NCI-H460 (cell line): ENCODE measurements at places on chromosomes 7 and 10. TPM values are rescaled to one million over a fixed set of nuclear protein-coding genes. Genes with fewer than 3 reads are reported as not detected.

- peak; percentile 13 for DNase-seq
These were observed 161.0 kb downstream of the TEX36 start for GRCh38 chr10:125521721-125522680.

DNA sequence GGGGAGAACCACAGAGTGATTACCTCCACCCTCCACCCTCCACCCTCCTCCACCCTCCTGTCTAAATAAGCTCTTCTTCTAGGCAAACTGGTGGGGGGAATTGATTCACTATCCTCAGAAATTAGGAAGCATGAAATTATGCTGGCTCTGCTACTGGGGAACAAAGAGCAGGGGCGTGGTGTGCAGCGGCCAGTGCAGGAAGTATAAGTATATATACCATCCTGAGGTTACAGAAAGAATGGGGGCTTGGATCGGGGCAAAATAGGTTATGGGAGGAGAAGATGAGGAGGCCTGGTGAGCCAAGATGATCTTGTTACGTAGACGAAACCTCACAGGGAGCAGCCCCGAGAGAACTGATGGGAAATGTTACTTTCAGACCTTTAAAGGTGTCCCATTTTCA, 49.1 kb downstream of the SYPL1 start:
- DNase-seq = no peak

Gene AEBP1
- total RNA-seq = not detected in 2 replicates

Gene OR2A42
- not detected in 2 replicates for total RNA-seq

Gene OAT
- 71.9 and 83.7 TPM in 2 replicates for total RNA-seq

Gene UTF1
- total RNA-seq = not detected in 2 replicates
